IMR-90 (cell line): ENCODE measurements at places on chromosomes 13 and 19. TPM values are rescaled to one million over a fixed set of nuclear protein-coding genes. Genes with fewer than 3 reads are reported as not detected.

Gene ZIK1
- total RNA-seq = 9.2 and 11.8 TPM in 2 replicates

Gene PCSK4
- total RNA-seq = 0.56 and 0.72 TPM in 2 replicates

Gene PTPRS
- 40.1 and 43.3 TPM in 2 replicates for total RNA-seq

Gene CEACAM6
- not detected in 2 replicates for total RNA-seq

Gene SIAH3
- total RNA-seq = not detected in 2 replicates

Gene LIM2
- not detected in 2 replicates for total RNA-seq

Gene CEACAM3
- not detected in 2 replicates for total RNA-seq

Gene TBXA2R
- total RNA-seq = 0.28 and 0.36 TPM in 2 replicates

Gene DHDH
- total RNA-seq = 0.28 and 0.36 TPM in 2 replicates

Gene KLK5
- not detected in 2 replicates for total RNA-seq

Gene ZNF540
- total RNA-seq = 0.28 and 0.54 TPM in 2 replicates

Gene SCN1B
- total RNA-seq = 2.0 and 2.2 TPM in 2 replicates

Gene ZNF284
- total RNA-seq = 4.1 and 5.0 TPM in 2 replicates

Gene PGLYRP1
- not detected in 2 replicates for total RNA-seq

Gene LRG1
- total RNA-seq = not detected in 2 replicates

Gene HCN2
- total RNA-seq = 0.56 and 0.72 TPM in 2 replicates

DNA sequence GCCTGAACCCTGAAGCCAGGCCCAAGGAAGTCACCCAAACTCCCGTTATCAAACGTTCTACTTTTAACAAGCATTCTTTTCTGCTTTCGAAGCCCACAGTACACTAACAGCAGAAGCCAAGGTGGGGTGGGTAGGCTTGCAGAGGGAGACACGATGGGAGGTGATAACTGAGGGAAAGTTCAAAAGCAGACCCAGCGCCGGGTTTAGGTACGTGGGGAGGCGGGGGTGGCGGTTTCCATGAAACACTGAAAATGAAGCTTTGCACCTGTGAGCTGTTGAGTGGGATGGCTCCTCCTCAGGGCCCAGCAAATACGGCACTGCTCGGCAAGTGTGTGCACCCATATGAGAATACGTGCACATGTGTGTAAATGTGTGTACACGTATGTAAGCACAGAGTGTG lies 49.8 kb downstream of the KLF2 start:
- no peak for DNase-seq

DNA sequence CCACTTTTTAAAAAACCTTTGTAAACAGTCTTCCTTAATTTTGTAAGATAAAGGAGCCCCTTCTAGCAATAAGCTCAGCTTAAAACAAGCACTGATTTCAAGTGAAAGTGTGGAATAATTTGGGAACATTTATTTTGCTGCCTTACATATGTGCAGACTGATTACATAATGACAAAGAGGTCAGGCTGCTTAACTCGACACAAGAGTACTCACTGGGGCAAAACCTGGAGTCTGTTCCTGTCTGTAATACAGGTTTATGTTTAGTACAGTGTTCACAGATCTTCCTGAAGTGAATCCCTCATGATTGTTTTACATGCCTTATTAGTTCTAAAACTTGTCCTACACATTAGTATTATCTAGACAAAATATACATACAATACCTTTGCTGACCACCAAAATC lies 609.8 kb downstream of the LMO7 start:
- DNase-seq = no peak

DNA sequence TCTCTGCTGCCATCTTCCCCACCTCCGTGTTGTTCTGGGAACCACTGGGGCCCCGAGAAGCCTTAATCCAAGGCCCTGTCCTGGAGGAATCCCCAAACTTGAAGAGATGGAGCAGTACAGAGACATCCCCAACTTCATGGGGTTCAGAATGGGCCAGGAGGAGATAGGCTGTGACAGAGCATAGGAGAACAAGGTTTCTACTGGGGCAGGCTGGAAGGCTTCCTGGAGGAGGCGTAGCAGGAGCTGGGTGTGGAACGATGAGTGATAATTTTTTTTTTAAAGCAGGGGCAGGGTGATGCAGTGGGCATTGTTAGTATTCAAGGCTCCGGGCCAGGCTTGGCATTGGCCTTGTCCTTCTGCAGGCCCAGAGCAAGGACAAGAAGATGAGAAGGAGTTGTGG lies 3.3 kb downstream of the CYP4F8 start:
- no peak for DNase-seq

DNA sequence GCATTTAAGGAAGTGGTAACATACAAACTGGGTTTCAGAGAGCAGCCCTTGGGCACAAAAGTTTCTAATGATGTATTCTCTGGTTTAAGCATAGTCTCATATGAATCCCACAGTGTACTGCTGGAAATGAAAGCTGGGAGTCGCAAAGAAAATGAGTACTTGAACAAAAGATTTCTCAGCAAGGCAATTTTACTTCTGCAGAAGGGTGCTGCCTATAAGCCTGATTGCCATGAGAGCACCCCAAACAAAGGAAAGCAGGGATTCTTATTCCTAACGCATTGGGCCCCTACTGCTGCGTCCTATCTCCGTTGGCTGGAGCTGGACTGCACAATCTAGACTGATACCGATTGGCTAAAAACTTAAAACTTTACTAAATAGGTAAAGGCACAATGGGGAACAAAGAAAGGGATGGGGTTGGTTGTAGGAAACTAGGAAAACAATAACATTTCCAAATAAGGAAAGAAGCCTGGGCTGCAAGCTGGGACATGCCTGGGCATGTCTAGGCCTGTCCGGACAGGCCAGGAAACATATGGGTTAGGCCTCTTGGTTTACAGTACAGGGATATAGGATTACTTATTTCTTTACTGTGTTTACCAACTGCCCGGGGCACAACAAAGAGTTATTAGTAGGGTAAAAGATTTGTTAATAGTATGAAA lies 27.4 kb upstream of the VN1R4 start:
- DNase-seq = no peak

- DNase-seq = peak; percentile 32
Measured at GRCh38 chr19:9793071-9793591, 24.6 kb upstream of the ZNF846 start.

DNA sequence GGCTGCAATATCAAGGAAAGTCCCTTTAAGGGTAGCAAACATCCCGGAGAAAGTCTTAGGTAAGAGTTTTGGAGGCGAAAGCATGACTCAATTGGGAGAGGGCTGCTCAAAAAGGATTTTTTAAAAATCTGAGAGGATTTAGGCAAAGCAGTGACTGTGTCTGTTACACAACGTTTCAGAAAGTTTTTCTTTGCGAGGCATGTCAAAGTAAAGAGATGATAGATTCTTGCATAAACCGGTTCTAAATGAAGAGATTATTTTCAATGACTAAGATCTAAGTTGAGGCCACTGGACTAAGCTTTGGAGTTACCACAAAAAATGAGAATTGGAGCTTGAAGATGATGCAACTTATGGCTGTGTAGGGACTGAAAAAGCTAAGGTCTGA lies 43.7 kb upstream of the ENOX1 start:
- DNase-seq = peak; percentile 79

DNA sequence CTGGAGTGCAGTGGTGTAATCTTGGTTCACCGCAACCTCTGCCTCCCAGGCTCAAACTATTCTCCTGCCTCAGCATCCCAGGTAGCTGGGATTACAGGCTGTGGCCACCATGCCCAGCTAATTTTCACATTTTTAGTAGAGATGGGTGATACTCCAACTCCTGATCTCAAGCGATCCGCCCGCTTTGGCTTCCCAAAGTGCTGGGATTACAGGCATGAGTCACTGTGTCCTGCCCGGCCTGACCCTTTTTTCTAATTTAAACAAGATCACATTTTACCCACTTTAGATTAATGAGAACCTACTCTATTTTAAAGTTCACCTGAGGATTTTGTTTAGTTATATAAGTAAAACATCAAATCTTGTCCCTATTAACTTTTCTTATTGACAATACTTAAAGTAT lies 91.8 kb upstream of the POSTN start:
- no peak for DNase-seq

DNA sequence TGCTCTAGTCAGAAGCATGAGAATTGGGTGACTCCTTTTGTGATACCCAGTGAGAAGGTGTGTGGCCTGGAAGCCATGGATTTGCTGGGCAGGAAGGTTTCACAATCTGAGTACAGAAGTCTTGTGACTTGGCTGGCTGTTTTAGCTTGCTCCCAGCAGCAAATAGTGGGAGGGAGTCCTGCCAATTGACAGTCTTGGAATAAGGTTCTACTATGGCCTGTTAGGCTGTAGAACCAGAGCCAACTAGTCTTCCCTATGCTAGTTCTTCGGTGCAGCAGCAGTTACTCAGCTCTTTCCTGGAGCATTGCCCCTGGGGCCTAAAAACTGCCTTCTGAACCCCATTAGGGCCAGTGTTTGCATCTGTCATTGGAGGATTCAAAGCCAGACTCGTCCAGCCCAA lies 1935.4 kb upstream of the PCDH20 start:
- DNase-seq = no peak

DNA sequence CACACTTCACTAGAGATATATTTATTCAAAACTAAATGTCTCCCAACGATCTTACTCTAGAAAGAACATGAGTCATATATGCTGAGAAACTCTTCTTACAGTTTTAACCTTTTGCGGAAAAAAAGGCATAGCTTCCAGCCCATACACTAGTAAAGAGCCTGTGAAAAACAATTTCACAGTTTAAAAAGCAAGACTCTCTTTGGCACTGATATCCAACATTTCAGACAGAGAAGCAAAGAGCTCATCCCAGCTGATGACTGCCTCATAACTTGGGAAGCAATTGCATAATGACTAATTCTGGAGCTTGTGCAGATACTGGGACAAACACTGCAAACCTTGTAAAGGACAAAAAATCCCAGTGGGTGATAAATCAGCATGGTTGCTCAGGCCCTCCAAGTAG lies 88.0 kb downstream of the ENOX1 start:
- peak; percentile 73 for DNase-seq

- DNase-seq = no peak
Measured at GRCh38 chr19:17542793-17543582, 12.5 kb upstream of the COLGALT1 start.

GRCh38 chr13:30927595-30927994 lies 4.9 kb upstream of the TEX26 start:
- DNase-seq = no peak

- peak; percentile 11 for DNase-seq
Measured at GRCh38 chr13:106088085-106088484, 447.4 kb downstream of the EFNB2 start.

DNA sequence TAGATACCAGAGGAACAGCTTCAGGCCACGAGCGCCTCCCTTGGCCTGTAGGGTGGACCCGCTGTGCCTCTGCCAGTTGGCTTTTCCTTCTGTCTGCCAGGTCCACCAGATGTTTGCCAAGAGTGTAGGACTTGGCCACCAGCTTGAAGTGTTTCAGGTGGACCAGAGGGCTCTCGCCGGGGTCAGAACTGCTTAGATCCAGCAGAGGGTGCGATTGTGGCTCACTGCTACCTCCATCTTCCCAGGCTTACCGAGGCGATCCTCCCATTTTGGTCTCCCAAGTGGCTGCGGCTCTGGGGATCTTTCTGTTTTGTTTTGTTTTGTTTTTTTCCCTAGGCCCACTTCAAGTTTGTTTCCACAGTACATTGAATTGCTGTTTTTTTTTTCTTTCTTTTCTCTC lies 23.0 kb upstream of the ZNF730 start:
- DNase-seq = no peak

- DNase-seq = no peak
Measured at GRCh38 chr19:39846678-39847486, 703 bp upstream of the FBL start.

GRCh38 chr19:57813919-57814504 lies 701 bp downstream of the ZNF552 start:
- DNase-seq = no peak

DNA sequence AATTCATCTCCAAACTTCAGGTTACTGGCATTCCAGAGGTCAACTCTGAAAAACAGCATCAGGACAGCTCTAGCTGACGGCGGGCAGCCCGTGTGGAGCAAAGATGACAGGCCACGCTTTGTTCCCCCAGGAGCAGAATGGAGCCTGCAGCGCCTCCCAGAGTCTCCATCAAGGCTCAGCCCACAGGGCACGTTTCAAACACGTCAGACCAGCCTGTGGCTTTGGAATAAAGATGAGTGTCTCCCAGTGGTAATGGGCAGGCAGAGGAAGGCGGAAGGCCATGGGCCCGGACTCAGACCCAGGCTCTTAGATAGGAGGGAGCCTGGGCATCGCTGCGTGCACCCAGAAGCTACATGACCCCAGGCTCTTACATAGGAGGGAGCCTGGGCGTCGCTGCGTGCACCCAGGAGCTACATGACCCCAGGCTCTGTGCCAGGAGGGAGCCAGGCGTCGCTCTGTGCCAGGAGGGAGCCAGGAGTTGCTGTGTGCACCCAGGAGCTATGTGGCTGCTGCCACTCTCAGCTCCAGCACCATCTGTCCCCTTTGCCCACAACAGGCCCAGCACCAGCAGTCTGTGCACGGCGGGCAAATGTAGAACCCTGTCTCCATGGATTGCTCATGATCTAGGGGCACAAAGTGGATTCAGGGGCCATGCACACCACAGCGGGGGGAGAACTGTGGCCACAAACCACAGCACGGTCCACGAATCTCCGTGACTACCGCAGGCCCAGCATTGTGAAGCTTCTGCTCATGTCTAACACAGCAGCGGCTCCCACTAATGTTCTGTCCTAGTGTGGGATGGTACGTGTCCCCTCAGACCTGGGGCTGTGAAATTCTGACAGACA lies 47.8 kb upstream of the C13orf46 start:
- DNase-seq = no peak

DNA sequence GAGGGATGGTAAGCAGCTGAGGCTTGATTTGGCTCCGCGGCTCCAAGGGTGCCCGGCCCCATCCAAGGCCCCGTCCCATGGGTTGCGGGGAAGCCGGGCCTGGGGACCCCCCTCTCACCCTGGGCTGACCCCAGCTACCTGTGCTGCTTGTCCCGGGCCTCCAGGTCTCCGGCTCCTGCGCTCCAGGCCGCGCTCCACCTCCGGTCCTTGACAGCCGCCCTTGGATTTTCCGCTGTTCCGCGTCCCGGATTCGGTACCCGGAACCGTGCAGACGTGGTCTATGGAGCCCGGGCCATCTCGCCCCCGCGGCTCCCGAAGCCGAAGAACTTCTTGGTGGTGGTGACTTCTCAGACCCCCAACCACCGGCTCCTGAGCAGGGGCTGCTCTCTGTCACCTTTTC lies 48.3 kb upstream of the C1QTNF9B start:
- no peak for DNase-seq

DNA sequence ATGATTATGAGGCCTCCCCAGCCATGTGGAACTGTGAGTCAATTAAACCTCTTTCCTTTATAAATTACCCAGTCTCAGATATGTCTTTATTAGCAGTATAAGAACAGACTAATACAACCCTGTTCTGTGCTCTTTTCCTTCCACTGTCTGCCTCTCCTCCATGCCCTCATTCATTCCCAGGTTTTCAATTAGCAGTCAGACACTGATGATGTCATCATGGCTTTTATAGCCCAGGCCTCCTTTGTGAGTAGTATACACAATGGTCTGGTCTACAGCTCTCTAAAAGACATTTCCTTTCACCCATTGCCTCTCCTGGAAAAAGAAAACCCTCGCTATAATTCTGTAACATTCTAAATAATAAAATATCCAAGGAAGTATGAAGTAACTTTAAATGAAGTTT lies 25.5 kb downstream of the FGF14 start:
- DNase-seq = no peak

DNA sequence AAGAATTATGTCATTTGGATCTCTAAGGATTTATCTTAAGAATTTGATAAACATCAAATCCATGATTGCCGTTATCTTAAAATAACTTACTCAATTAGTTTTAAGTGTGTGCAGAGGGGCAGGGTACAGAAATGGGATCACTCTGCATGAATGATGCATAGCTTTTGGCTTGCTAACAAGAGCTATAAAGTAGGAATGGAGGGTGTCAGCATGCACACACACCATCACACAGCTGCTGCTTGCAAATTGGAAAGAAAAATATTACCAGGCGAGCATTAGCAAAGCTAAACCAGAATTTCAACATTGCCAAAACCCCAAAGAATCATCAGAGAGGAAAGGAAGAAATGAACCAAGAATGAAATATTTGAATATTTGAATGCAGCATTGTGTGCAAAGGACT lies 580.6 kb downstream of the LMO7 start:
- DNase-seq = no peak

GRCh38 chr13:28316836-28317235 lies 178.1 kb downstream of the FLT1 start:
- no peak for DNase-seq
